HS-27A (cell line): ENCODE measurements at places on chromosomes 13 and 19.

GRCh38 chr13:113566227-113566561, 18.4 kb upstream of the TFDP1 start:
- no peak for DNase-seq

DNA sequence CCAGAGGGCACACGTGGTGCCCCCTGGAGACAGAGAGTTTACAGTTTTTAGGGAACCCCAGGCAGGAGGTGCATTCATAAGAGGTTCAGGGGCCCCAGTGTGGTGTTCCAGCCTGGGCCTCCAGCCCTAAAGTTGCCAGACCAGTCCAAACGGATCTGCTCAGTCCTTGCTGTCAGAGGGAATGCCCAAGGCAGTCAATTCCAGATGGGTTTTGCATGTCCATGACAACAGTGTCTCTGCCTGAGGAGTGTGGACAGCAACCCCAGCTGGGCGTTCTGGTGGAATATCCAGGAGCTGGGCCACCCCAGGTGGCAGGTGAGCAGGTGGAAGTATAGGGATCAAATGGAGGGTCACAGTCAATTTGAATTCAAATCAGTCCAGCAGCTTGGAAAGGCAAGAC, 25.3 kb downstream of the FBXO27 start:
- DNase-seq, result no peak

DNA sequence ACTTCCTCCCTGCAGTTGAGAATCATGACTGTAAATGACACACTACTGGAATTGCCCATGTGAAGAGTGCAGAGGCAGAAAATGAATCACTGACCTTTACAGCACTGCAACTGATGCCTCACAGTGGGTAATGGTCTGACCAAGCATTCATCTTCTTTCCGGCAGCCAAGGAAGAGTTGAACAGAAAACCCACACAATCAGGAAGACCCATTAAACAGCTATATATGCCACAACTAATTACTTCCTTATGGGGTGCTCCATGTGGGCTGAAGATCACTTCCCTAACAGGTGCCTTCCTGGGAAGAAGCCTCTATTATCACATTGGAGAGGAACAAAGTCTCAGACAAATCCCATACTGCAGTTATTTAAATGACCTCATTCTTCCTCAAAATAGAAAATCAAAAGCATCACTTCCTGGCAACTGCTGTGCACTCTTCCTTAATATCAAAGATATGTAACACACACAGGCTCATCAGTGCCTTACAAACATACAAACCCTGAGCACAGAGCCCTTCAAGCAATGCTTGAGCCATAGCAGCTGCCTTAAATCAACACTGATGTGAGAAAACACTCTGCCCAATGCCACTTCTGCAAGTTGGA, 45.8 kb downstream of the RUBCNL start:
- no peak for DNase-seq

DNA sequence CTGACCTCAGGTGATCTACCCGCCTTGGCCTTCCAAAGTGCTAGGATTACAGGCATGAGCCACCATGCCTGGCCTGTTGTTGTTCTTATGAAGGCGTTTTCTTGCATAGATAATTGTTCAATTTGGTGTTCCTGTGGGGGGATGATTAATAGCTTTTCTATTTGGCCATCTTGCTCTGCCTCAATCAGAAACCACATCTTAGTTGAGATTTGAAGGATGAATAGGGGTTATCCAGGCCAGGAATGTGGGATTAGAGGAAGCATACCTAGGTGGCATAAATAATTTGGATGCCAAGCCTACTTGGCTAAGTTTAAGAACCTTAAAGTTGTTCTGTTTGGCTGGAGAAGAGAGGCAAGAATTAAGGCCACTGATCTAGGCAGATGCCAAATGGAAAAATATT, 44.4 kb downstream of the CCNA1 start:
- DNase-seq, result no peak

GRCh38 chr13:27922883-27923612, 3.2 kb downstream of the PDX1 start:
- no peak for DNase-seq

DNA sequence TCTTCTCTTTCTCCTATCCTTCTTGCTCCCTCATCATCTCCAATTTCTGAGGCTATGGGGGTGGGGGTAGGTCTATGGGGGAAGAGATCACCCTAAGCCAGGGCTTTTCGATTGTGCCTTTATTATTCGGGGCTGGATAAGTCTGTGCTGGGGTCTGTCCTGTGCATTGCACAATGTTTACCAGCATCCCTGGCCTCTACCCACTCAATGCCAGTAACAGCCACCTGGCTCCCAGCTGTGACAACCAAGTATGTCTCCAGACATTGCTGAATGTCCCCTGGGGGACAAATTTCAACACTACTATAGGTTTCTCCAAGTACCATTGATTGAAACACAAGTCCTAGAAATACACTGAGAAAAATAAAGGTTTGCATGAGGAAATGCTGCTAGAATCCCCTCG, 13.2 kb downstream of the CBY2 start:
- no peak for DNase-seq

GRCh38 chr19:18781885-18782527, 9.1 kb downstream of the COMP start:
- DNase-seq, result no peak

DNA sequence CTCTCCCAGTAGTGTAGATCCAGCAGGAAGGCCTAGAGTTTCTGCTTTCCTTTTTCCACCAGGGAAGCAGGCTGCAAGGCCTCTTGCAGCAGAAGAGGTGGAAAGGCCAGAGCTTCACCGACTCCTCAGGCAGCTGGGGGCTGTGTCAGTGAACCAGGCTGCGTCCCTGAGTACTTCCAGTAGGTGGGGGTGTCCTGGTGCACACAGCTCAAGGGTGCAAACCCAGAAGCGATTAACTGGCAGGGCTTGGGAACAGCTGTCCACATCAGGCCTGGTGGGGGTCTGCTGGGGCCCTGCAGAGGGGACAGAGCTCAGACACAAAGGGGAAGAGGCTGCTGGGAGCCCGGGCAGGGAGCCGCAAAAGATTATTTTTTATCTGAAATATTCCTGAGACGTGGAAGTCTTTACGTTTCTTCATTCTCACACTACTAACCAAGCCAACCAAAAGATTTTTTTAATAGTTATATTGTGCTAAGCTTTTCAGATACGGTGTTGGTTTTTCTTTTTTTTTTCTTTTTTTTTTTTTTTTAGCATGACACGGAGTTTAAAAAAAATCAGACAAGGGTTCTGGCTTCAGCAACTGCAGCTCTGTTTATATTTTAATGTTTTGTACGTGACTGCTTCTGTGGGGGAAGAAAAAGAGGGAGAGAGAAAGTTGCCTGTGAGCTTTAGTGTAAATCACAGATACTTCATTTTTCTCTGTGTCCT, 11.0 kb downstream of the TSHZ3 start:
- DNase-seq, result no peak

DNA sequence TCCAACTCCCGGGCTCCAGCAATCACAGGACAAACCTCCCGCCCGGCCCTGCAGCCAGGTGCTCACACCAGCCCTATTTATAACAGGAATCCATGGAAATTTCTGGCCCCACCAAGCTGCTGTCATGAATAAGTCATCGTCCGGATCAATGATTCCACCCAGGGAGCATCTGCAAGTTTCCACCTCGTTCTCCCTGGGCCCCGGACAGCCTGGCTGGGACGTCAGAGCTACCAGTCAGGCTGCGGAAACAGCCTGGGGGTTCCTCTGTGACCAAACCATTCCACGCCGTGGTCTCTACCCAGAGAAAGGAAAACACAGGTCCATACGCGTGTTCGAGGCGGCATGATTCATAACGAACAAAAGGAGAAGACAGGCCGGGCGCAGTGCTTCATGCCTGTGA, 20.7 kb upstream of the PTBP1 start:
- no peak for DNase-seq

DNA sequence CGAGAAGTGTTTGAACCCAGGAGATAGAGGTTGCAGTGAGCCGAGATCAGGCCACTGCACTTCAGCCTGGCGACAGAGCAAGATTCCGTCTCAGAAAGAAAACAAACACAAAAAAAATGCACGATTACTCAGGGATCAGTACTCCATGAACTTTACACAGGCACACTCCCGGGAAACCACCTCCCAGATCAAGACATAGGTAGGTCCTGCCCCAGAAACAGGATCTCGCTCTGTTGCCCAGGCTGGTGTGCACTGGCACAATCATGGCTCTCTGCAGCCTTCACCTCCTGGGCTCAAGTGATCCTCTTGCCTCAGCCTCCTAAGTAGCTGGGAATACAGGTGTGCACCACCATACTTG, 11.2 kb downstream of the VASP start:
- DNase-seq, result no peak

DNA sequence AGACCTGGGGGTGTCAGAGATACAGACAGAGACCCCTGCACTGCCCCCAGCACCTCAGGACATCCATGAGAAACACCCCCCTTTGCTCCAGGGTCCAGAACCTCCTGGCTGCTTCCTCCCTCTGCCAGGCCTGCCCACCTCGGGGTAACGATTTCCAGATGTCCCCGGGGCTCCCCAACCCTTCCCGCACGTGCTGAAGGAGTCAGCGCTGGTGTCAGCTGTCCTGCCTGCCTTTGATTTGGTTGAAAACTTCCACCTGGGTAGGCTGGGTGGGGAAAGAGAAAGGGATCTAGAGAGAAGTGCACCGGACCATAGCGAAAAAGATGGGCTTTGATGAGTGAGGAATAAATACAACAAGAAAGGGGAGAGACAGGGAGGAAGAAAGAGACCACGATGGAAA, 1.5 kb upstream of the CGB7 start:
- no peak for DNase-seq

DNA sequence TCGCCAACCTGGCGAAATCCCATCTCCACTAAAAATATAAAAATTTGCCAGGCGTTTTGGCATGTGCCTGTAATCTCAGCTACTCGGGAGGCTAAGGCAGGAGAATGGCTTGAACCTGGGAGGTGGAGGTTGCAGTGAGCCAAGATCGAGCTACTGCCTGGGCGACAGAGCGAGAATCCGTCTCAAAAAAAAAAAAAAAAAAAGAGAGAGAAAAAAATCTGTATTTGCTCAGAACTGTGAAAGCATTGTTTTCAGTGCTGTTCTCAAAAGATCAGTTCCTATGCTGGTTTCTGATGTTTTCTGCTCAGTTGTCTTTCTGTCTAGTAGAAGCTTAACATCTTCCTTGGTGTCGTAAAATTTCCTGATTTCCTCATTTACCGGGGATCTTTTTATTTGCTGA, 2.5 kb downstream of the SF3A2 start:
- no peak for DNase-seq

GRCh38 chr13:31441800-31442510, 242.2 kb downstream of the B3GLCT start:
- DNase-seq, result no peak

DNA sequence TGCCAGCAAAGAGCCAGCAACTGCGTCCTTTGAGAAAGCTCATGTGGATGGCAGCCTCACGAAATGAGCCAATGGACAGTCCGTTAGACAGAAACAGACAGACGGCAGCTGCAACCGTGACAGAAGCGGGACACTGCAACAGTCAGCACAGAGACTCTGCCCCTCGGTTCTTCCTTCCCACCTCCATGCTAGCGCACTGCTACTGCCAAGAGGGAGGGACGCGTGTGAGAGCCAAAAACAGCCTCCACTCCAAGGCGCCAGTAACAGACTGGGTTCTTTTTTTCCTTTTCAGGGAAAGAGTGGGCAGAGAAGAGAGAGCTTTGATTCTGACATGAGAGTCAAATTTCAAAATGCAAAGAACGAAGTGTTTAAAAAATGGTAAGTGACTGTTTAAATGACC, 77.5 kb downstream of the SERP2 start:
- no peak for DNase-seq

DNA sequence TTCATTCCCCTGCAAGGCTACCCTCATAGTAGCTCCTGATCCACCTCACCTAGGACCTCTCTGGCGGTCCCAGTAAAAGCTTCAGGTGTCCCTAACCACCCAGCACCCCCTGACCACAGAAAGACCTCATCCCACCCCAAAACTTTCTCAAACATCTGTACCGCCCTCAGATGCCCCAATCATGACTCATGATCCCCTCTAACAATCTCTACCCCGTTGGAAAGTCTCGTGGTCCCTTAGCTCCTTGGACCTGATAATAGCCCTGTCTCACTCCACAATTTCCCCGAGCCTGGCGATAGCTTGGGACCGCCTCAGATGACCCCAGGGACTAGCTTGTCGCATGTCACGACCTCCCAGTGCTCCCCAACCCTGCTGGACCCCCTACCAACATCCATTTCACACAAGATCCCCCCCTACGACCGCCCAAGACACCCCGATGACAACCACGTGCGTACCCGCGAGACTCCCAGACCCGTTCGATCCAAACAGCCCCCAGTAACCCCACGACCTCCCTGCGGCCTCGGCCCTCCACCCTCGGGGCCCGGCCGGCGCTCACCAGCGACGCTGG, 450 bp downstream of the NDUFA11 start:
- peak; percentile 40 for DNase-seq

DNA sequence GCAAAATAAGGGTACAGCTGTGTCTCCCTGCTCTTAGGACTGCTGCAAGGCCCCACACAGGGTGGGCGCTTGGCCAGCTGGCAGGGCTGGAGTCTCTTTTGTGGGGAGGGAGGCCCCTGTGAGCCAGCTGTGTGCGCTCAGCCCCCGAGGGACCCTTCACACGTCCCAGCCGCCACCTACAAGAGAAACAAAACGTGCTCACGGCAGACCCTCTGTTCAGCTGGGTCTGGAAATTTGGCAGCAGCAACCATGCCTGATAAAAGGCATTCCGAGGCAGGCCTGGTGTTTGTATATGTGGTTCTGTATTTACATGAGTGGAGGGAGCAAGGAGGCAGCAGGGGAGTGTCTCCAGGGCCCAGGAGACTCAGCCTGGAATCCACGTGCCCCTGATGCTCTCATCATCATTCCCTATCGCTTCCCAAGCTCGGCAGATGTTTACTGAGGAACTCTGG, 49.7 kb downstream of the CRTC1 start:
- DNase-seq, result no peak

GRCh38 chr13:103067751-103068555, 1.7 kb upstream of the SLC10A2 start:
- DNase-seq, result no peak

DNA sequence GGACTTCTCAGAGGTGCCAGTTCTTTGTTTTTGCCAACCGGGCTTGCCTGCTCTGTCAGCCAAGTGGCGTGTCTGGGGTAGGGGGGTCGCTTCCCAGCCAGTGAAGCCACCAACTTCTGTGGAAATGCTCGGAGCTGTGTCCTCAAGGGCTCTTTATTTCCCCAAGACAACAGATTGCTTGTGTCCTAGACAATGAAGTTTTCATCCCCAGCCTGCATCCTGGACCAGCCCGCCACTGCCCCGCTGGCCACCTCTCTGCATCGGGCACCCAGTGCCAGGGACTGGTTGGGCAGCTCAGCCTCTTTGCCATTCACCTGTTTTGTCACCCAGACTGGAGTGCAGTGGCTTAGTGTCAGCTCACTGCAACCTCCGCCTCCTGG, 3.7 kb downstream of the RAB11B start:
- no peak for DNase-seq

DNA sequence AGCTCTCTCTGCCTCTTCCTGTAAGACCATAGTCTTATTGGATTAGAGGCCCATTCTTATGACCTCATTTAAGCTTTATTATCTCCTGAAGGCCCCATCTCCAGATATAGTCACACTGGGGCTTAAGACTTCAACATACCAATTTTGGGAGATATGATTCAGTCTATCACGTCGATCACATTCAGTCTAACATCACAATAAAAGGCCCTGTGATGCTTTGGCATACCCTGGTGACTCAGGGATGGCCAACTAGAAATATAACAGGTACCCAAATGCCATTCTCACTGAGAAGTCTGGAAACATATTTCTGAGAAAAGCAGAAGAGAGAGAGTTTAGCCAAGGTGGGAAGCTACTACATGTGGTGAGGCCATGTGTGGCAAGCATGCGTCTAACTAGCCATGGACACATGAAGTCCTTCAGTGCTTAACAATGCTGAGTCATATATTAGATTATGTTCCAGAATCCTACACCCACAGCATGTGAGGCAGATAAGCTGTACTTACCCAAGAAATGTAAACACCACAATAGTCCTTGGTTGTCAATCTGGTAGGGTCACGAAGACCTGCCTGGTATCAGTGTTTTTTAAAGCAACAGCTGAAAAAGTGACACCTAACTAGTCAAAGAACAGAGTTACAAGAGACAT, 485.1 kb downstream of the FOXO1 start:
- DNase-seq, result no peak
